Lower leg skin (tissue), 4 donors: ENCODE measurements at places on chromosomes 5 and 9. TPM values are rescaled to one million over a fixed set of nuclear protein-coding genes. Genes with fewer than 3 reads are reported as not detected.

The NR4A3 gene
- 0.98 TPM for total RNA-seq

DNA sequence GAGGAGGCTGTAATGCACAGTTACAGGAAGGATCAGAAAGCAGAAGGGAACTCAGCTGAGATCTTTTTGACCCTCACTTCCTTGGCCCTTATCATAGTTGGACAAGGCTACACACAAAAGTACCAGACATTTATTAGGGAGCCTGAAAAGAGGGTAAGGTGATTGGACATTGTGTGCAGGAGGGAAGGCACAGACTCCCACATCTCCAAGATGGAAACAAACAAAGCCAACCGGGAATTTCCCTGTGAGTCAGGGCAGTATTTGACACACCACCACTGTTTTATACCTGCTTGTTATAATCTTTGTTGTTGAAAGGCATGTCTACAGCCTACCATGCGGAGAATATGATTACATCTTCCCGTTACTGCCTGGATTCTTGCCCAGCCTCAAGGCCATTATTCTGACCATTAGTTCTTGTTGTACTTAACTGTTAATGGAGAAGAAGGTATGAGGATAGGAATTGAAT is 3.0 kb upstream of the CCNG1 start:
- no peak for DNase-seq

The IRX1 gene
- 8.9 TPM for total RNA-seq

The BNC2 gene
- total RNA-seq, result 3.3 TPM

The PCDHB4 gene
- 1.1 TPM for total RNA-seq

GRCh38 chr5:121199216-121199999 is 652.3 kb upstream of the FTMT start:
- DNase-seq, result peak; percentile 80

The ZNF883 gene
- total RNA-seq, result 1.4 TPM

DNA sequence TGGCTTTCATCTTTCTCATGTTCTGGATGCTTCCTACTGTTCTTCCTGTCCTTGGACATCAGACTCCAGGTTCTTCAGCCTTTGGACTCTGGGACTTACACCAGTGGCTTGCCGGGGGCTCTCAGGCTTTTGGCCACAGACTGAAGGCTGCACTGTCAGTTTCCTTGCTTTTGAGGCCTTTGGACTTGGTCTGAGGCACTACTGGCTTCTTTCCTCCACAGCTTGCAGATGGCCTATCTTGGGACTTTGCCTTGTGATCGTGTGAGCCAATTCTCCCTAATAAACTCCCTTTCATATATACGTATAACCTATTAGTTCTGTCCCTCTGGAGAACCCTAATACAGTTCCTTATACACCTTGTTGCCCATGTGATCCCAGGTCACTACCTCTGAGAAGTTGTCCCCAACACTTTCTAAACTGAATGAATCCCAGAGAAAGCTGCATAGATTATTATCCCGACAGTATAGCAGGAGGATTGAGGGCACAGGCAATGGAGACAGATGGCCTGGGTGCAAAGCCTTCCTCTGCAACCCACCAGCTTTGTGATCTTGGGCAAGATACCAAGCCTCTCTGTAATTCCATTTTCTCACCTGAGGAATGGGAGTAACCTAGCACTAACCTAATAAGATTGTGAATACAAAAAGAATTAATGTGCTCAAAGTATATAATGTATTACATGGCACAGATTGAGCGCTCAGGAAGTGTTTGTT is 449.6 kb upstream of the BRINP1 start:
- DNase-seq, result no peak

The EGFLAM gene
- 3.8 TPM for total RNA-seq

DNA sequence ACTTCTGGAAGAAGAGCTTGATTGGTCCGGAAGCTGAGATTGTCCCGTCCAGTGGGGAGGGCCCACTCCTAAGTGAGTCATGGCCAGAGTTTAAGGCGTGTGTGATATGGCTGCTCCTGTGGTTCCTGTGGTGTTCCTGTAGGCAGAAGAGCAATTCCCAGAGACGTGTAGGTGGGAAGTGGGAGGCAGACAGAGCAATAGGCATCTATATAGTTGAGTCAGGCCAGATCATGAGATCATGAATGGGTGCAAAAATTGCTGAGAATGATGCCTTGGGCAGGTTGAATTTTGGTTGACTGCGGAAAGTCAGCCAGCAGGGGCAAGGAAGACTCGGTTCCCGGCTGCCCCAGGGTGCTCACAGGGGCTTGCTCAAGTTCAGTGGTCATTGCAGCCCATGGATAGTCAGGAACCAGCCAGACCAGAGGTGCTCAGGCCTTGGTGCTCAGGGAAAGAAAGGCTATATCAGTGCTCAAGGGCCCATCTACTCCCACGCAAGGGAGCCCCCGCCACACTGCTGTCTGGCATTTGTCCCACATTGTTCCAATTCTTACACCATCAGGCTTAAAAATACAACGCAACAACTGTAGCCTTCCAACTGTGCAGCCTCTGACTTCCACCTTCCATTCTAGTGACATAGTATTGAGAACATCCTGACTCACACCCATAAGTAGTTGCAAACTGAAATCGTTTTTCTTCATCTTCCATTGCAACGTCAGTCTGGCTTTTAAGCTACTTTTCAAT is 21.0 kb upstream of the GSN start:
- DNase-seq, result peak; percentile 60

- peak; percentile 64 for DNase-seq
Observed at GRCh38 chr9:134314039-134314949, 12.0 kb upstream of the RXRA start.

GRCh38 chr9:112361601-112362000 is 18.3 kb upstream of the HSDL2 start:
- no peak for DNase-seq

DNA sequence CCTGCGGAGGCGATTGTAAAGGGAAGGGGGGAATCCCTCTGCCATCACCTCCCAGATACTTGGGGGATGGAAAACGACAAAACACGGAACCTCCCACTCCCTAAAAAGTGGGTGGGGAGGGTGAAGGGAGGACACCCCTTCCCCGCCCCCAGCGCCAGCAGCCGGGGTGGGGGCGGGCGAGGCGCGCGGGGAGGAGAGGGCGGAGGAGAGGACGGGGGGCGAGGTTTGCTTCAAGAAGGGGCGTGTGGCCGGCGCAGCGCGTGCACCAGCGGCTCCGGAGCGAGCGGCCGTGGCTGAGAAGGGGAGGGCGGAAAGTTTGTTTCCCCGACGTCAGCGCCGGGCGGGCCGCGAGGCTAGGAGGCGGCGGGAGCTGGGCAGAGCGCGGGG is at the start of gene PRRX2:
Gene PRRX2 (plus strand): TSS at position 259 of the 387 bp plus-strand sequence. CDS start 221 bp downstream, outside the sequence.
- DNase-seq, result peak; percentile 93

- DNase-seq, result no peak
Observed at GRCh38 chr9:110148384-110148783, 59.6 kb downstream of the C9orf152 start.

GRCh38 chr9:82037126-82037525 is 48.6 kb downstream of the SPATA31D1 start:
- no peak for DNase-seq

DNA sequence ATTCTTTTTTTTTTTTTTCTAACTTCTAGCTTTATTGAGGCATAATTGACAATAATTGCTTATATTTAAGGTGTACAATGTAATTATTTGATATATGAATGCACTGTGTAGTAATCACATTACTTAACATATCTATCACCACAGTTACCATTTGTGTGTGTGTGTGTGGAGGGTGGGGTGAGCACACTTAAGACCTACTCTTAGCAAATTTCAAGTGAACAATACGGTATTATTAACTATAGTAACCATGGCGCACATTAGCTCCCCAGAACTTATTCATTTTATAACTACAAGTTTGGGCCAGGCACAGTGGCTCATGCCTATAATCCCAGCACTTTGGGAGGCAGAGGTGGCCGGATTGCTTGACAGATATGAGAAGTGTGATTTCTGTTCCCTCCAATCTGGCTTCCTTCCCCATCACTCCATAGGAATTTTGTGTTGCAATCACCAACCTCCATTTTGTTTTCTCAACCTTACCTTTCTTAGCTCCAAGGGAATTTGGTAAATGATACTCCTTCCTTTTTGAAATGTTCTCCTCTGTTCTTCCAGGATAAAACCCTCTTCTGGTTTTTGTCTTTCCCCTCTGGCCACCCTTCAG is 14.9 kb downstream of the TXN start:
- DNase-seq, result no peak

- peak; percentile 62 for DNase-seq
Observed at GRCh38 chr9:127168756-127169574, 46.5 kb upstream of the ANGPTL2 start.

DNA sequence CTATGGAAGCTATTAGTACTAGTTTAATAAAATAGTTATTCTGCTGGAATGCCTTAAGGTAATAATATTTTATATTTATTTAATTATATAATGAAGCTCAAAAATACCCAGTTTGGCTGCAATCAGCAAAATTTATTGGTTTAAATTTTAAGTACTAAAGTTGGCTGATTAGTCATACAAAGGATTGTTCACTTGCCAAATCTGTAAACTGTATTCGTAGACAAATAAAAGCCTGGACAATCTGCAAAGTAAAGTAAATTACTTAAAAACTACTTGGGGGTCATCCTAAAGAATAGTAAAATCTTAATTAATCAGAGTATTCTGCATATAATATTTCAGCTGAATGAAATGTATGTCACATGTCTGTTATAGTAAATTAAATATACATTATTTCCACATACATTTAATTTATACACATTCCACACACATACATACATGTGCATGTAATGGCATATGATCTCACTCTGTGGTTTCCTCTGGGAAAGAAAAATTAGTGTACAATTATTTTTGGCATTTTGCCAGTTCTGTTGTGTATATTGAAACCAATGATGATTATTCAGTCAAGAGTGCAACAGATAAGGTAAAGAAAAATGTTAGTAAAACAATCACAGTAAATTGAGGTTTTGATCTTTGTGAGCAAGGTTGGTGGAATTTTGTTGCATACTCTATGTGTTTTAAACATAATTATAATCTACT is 455.9 kb downstream of the CDH9 start:
- no peak for DNase-seq

GRCh38 chr5:116861666-116862065 is 287.0 kb upstream of the SEMA6A start:
- no peak for DNase-seq

GRCh38 chr5:72494623-72495124 is 12.5 kb downstream of the ZNF366 start:
- peak; percentile 41 for DNase-seq

The CD14 gene
- 17.4 TPM for total RNA-seq

The PPP3R2 gene
- not detected for total RNA-seq

GRCh38 chr5:131239686-131240085 is 24.2 kb upstream of the CDC42SE2 start:
- DNase-seq, result no peak

DNA sequence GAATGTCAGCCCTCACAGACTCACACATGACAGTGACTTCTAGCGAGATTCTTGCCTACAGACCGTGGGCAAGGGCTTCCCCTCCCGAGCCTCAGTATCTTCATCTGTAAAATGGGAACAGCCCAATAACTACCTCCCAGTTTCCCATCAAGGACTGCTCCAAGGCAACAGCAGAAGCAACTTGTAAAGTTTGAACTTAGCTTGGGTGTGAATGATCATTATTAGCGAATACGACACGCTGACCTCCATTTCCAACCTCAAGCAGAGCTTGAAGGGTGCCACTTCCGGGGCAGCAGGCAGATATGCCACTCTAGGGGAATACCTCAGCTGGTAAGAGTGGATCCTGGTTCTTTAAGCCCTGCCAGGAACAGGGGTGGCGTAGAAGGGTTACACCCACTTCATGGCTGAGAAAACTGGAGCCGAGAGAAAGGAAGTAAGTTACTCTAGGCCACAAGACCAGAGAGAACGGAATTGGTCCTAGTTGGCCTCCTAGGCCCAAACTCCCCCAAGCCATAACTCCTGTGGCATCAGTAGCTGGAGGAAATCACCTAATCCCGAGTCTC is 2.0 kb downstream of the RNF44 start:
- DNase-seq, result no peak

The TTC16 gene
- total RNA-seq, result not detected

GRCh38 chr5:171419688-171420430 is 412 bp downstream of the FGF18 start:
- no peak for DNase-seq

GRCh38 chr5:139660923-139661814 is 13.0 kb downstream of the CXXC5 start:
- peak; percentile 98 for DNase-seq

DNA sequence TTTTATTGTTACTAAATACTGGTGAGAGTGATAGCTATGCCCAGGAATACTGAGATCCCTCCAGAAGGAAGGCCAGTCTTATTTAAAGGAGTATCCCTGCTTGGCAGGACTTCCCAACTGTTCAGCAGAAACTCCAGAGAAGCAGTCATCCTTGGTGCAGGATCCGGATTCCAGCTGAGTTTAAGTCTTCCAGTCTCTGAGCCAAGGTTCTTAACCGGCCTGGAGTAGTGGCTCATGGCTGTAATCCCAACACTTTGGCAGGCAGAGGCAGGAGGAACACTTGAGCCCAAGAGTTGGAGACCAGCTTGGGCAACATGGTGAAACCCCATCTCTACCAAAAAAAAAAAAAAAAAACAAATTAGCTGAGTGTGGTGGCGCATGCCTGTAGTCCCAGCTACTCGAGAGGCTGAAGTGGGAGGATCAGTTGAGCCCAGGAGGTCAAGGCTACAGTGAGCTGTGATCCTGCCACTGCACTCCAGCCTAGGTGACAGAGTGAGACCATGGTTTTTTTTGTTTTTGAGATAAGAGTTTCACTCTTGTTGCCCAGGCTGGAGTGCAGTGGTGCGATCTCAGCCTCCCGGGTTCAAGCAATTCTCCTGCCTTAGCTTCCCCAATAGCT is 7.6 kb downstream of the NAIF1 start:
- no peak for DNase-seq

- no peak for DNase-seq
Observed at GRCh38 chr9:15276328-15276938, 30.6 kb downstream of the TTC39B start.

The PCDHB6 gene
- total RNA-seq, result 0.93 TPM

DNA sequence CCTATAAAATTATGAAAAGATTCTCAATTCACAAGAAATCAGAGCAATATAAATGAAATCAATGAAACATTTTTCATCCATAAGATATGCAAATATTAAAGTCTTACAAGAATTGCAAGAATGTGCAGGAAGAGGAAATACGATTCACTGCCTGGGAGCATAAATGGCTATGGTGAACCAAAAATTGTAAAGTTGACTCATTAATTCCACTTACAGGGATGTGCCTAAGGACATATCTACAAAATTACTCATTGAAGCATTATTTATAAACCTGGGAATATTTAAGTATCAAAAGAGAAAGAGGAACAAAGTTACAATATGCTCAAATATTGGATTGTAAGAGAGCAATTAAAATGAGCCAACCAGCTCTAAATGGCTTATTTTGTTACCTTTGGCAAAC is 6.9 kb upstream of the NIPSNAP3A start:
- DNase-seq, result no peak

DNA sequence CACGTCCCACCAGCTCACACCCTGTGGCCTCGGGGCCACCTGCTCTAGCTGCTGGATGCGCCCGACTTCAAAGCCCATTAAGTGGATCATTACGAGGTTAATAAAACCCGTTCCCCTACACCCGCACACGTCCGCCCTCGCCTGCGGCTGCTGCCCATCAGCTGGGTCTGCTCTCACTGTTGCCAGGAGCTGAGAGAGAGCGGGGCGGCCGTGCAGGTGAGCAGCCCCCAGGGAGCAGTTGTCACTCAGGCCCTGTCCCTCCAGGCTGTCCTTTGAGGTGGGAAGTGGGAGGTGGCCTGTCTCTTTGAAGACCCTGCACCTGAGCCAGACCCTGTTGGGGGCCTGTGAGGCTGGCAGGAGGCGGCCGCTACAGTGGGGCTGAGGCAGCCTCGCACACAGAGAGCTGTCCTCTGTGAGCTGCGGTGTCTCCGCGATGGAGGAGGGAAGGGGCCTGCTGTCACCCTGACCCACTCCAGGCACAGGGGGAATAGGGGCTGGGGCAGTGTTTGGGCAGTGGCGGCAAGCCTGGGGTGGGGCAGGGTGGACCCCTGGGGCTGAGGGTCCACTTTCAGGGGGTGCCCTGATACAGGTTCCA is 12.8 kb upstream of the UNC5A start:
- DNase-seq, result no peak

GRCh38 chr5:156778752-156779151 is 71.3 kb upstream of the PPP1R2B start:
- no peak for DNase-seq
